Stimulated activated CD8-positive, alpha-beta memory T cell treated with anti-CD3 and anti-CD28 coated beads, Interleukin-7, amount 100 ng/mL, for 1 hour (primary cell): ENCODE measurements at places on chromosomes 16 and 17.

- DNase-seq: no peak
These were observed 44.5 kb upstream of the SMPD3 start for GRCh38 chr16:68492543-68493411.

GRCh38 chr16:48276102-48276501 is 28.8 kb upstream of the ABCC11 start:
- no peak for DNase-seq

DNA sequence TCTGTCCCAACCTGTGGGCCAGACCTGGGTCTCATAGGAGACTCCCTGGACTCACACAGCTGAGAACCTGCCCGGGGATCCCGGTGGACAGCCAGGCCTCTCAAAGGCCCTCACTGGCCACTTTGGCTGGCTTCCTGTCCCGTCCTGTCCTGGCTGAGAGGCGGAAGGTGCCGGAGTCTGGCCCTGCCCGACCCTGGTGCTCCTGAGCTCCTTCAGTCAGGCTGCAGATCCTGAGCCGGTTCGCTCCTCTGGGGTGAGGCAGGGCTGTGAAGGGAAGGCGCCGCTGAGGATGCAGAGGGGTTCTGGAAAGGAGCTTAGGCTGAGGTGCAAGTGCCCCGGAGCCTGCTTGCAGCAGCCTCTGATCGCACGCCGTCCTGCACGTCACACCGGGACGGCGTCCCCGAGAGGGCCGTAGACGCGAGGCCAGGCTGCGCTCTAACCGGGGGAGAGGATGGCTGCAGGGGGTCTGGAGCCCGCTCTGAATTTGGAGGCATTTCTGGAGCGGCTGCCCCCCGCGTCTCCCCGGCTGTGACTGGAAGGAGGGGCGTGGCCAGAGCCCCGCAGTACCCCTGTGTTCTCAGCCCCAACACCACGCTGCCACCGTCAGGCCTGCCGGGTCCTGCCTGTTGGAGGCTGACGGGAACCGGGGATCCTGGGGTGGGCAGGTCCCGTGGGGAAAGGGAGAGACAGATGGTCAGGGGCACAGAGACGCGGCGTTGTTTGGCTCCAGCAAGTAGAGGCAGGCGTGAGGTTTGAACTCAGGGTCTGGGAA is 4.1 kb downstream of the HGS start:
- DNase-seq: no peak

- no peak for DNase-seq
These were observed 675.6 kb upstream of the CDH8 start for GRCh38 chr16:62711797-62712196.

DNA sequence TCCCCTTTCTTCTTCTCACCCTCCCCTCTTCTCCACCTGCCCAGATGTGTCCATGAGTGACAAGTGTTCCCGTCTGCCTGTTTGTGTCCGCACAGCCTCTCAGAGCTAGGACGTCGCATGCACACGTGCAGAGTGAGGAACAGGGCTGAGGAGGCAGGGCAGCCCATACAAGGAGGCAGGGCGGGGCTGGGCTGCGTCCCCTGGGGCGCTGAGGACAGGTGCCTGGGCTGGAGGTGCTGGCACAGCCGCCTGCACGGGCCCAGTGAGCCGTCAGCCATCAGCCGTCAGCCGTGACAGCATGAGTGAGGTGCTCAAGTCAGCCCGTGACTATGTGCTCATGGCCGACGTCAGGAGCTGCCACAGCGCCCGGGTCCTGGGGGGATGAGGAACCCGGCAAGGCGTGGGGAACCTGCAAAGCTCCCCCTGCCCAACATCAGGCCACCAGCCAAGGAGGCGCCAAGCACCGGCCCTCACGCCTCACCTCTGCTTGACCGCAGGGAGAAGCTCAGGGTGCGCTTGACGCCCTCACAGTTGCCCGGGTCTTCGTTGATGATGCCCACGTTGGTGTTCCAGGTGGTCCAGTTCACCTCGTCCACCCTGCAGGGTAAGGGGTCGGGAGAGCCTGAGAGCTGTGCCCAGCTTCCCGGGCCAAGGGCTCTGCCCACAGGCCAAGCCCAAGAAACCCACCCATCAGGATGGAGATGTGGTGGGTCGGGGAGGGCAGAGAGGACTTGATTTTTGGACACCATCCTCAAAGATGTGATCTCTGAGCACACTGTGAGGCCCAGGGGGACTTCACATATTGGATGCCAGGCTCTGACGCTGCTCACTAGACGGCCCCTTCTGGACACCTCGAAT is 13.7 kb upstream of the TRPV3 start:
- no peak for DNase-seq

DNA sequence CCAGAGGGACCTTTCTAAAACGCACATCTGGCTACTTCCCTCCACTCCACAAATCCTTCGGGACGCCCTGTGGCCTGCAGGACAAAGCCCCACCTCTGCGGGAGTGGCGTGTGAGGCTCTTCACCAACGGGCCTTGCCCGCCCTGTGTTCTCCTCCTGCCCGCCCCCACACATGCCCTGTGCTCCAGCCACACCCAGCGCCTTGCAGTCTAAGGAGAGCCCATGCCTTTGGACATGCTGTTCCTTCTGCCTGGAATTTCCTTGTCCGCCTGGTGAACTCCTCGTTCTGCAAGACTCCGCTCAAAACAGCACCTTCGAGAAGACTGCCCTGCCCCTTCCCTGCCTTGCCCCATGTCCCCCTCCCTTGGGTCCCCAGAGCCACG is 7.4 kb downstream of the ELOB start:
- DNase-seq: no peak

- DNase-seq: no peak
These were observed 10.0 kb downstream of the LITAFD start for GRCh38 chr16:8892101-8892575.

GRCh38 chr17:4562015-4562969 is 1.9 kb upstream of the GGT6 start:
- no peak for DNase-seq

DNA sequence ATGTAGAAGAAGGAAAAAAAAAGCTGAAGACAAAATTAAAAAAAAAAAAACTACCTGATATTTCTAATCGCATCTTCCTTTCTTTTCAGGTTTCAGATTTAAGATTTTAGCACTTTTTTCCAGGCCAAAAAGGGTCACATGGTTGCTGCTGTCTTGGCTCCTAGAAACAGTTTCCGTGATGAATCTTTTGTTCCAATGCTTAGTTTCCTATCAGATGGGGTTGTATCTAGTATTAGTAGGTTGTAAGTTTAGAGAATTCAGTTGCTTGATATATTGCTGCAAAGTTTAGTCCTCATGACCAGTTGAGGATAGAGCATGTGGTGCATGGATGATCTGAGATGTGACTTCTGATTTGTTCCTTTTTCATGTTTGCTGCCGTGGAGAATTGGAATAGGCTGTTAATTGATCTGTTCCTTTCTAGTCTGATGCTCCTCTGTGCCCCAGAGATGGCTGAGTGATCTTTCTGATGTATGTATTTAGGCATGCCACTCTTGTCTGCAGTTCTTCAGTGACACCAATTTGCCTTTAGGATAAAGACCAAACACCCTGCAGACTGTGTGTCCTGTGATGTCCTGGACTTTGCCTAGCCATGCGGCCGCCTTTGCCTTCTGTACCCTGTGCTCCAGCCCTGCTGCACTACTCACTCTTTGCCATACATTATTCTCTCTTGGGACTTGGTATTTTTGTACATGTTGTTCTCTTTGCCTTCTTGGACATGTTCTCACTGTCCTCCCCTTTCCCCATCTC is 94.0 kb downstream of the MRTFB start:
- no peak for DNase-seq

DNA sequence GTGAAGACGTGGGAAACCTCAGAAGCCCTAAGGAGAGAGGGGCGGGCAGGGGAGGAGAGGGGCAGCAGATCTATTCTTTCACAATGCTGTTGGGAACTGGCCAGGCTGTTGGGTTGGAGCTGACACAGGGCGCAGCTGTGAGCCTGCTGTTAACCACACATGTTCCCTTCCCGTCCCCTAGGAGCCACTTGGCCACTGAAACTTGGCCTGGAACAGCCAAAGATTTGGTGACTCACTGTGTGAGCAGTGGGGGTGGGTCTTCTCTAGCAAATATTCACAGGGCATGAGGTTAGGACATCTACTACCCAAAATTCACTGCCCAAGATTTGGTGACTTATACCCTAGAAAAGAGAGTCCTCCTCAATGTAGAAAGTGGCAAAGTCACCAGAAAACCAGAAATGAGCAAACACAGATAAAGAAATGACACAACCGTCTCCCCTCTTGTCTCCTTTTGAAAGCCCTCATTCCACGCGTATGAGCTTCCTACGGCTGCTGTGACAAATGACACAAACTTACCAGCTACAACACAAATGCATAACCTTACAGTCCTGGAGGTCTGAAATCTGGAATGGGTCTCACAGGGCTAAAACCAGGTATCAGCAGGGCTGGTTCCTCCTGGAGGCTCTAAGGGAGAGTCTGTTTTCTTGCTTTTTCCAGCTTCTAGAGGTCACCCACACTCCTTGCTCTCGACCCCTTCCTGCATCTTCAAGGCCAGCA is 6.3 kb downstream of the TBC1D16 start:
- DNase-seq: no peak

GRCh38 chr17:71558901-71559300 is 561.9 kb upstream of the SOX9 start:
- no peak for DNase-seq

GRCh38 chr16:72857834-72858664 is 189.9 kb downstream of the ZFHX3 start:
- no peak for DNase-seq

DNA sequence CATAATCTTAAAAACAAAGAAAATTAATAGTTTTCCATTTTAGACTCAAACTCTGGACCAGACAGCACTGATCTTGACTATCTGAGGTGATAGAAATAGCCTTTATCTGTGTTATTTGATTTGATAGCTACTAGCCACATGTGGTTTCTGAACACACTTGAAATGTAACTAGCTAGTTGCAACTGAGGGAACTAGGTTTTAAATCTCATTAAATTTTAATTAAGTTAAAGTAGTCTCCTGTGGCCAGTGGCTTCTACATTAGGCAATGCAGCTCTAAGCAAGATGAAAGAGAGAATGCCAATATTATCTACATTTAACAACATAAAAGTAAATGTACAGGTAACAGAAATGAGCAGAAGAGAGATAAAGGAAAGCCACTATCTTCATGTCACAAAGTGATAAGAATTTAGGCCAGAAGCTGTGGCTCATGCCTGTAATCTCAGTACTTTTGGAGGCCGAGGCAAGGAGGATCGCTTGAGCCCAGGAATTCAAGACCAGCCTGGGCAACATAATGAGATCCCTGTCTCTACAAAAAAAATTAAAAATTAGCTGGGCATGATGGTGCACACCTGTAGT is 11.2 kb upstream of the SPN start:
- no peak for DNase-seq

- DNase-seq: no peak
These were observed 6.2 kb downstream of the PGS1 start for GRCh38 chr17:78384479-78385175.

DNA sequence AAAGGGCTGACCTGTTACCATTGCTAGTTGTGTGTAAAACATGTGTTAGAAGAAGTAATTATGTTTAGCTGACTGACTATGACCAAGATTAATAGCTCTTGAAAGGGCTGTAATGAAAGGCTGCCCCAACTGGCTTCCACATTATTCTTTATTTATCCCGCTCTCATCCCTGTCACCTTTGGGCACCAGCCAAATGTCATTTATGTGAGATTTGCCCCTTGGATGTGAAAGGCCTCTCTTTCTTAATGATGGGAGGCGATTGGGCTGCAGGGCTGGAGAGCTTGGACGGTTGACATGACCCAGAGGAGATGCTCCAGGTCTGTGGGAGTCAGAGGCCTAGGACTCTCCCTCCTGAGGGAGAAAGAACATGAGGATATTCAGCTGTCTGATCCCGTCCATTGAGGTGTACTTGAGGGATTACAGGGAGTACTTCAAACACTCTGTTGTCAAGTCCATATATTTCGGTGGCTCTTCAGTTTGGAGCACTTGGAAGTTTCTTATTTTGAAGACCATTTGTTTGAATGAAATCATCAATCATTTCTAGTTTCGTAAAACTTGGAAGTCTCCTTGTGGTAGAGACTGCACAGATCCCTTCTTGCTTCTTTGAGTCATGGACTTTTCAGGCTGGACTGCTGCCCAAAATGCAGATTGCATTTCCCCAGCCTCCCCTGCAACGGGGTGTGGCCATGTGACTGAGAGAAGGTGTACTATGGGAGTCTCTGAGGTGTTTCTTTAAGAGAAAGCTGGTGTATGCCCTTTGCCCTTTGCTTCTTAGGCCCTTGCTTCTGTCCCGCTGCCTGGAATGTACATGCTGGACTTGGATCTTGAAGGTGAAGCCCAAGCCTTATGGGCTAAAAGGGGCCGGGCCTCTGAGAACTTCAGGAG is 51.3 kb downstream of the FTO start:
- no peak for DNase-seq

DNA sequence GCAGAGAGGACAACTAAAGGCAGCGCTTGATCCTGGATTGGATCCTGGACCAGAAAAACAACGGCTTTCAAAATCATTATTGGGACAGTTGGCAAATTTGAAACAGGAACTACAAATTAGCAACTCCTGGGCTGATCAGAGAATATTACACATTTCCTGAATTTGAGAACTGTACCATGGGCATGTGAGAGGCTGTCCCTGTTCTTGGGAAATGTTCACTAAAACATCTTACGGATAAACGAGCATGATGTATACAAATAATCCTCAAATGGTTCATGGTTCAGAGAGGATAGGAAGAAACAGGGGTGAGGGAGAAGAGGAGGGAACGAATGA is 2.3 kb upstream of the ITGAE start:
- no peak for DNase-seq

DNA sequence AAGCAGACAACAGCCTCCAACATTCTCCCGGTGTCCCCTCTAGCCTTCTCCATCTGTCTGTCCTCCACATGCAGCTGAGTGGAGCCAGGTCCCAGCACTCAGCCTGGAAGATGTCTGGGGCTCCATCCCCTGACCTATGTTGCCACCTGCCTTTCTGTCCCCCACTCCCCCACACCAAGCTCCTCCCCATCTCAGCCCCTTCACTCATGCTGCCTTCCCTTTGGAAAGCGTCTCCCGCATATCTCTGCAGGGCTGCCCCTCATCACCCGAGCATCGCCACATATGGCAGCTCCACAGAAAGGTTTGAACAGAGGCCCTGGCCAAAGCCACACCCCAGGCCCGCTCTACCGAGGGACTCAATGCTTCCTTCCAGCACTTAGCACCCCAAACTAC is 24.2 kb downstream of the NSMCE1 start:
- no peak for DNase-seq

- no peak for DNase-seq
These were observed 10.9 kb downstream of the SLC13A2 start for GRCh38 chr17:28484296-28484695.

- no peak for DNase-seq
These were observed 37.2 kb upstream of the CCNF start for GRCh38 chr16:2392025-2392424.
